ENCODE measurements at places on chromosomes 12 and 14. TPM values are rescaled to one million over a fixed set of nuclear protein-coding genes. Genes with fewer than 3 reads are reported as not detected.

DNA sequence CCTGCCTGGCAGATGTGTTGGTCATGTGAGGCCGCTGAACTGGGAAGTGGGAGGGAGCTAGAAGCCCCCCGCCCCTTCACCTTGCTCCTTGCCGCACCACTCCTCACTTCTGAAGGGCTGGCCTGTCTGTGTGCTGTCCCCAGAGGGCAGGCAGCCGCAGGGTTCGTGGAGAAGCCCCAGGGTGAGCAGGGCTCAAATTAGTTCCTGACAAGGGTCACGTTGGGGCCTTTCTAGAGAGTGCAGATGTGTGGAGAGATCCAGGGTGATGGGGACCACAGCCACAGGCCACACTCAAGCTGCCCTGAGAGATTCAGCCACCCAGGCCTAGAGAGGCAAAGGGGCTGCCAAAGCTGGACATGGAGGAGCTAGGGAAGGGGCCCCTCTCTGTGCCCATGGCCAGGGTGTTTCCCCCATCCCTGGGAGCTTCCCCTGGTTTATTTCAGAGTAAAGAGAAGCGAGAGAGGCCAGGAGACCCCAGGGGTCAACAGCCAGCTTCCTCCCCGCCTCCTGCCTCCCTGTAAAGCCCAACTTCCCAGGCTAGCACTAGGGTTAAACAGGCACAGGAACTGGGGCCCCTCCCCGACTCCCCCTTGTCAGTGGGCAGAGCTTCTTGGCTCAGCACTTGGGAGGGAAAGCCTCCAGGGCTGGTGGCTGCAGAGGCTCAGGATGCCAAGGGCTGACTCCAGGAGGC, 16.2 kb downstream of the SLC25A29 start:
- no peak for DNase-seq

DNA sequence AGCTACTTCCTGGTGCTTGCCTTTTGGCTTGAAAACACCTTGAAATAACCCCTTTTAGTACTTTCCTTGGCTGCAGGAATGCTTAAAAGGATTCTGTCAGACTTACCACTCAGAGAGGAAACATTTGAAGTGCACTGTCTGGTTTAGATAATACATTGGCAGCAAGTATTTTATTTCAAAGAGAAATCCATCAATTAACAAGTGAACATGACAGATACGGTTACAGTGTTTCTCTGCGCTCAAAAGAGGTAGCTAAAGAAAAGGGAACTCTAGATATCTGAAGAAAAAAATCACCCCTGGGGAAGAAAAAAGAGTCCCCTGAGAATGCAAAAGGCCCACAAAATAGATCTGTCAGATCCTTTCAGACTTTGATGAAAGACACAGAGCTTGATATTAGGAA, 421.9 kb downstream of the LRFN5 start:
- no peak for DNase-seq

DNA sequence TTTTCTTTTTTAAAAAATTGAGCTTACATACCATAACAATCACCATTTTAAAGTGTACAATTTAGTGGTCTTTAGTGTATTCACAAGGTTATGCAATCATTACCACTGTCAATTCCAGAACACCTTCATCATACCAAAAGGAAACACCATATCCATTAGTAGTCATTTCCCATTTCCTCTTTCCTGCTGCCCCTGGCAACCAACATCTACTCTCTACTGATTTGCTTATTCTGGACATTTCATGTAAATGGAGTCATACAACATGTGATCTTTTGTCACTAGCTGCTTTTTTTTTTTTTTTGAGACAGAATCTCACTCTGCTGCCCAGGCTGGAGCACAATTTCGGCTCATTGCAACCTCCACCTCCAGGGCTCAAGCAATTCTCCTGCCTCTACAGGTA, 66.8 kb upstream of the CFL2 start:
- peak; percentile 60 for DNase-seq

DNA sequence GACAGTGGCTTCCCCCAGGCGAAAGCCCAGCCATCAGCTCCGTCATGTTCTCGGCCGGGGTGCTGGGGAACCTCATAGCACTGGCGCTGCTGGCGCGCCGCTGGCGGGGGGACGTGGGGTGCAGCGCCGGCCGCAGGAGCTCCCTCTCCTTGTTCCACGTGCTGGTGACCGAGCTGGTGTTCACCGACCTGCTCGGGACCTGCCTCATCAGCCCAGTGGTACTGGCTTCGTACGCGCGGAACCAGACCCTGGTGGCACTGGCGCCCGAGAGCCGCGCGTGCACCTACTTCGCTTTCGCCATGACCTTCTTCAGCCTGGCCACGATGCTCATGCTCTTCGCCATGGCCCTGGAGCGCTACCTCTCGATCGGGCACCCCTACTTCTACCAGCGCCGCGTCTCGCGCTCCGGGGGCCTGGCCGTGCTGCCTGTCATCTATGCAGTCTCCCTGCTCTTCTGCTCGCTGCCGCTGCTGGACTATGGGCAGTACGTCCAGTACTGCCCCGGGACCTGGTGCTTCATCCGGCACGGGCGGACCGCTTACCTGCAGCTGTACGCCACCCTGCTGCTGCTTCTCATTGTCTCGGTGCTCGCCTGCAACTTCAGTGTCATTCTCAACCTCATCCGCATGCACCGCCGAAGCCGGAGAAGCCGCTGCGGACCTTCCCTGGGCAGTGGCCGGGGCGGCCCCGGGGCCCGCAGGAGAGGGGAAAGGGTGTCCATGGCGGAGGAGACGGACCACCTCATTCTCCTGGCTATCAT, 663 bp downstream of the PTGER2 start:
- DNase-seq: no peak

DNA sequence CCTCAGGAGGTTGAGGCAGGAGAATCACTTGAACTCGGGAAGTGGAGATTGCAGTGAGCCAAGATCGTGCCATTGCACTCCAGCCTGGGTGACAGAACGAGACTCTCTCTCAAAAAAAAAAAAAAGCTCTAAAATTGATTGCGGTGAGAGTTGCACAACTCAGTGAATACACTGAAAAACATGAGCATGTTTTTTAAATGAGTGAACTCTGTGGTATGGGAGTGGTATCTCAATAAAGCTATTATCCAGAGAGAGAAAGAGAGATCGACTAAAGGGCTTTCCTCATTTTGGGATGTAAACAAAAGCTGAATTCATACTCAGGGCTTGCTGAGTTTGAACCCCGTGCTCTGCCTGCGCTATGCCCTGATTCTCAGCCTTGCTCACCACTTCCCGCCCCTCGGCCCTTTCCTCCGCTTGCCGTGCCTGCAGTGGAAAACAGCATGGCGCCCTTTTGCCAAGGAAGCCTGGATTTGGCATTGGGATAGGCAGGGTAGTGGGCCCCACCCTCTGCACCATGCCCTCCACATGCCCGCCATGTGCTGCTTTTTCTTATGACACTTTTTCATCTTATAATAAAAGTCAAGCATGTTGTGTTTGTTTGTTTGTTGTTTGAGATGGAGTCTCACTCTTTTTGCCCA, 102.5 kb downstream of the LGMN start:
- no peak for DNase-seq

DNA sequence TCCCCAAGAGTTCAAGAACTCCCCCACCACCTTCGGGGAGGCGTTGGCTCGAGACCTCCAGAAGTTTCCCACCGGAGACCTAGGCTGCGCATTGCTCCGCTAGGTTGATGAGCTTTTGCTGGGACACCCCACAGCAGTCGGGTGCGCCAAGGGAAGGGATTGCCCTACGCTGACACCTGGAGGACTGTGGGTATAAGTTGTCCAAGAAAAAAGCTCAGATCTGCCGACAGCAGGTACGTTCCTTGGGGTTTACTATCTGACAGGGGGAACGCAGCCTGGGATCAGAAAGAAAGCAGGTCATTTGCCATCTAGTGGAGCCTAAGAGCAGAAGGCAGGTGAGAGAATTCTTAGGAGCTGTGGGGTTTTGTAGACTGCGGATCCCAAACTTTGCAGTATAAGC, 98.8 kb downstream of the FRMD6 start:
- DNase-seq: peak; percentile 3

DNA sequence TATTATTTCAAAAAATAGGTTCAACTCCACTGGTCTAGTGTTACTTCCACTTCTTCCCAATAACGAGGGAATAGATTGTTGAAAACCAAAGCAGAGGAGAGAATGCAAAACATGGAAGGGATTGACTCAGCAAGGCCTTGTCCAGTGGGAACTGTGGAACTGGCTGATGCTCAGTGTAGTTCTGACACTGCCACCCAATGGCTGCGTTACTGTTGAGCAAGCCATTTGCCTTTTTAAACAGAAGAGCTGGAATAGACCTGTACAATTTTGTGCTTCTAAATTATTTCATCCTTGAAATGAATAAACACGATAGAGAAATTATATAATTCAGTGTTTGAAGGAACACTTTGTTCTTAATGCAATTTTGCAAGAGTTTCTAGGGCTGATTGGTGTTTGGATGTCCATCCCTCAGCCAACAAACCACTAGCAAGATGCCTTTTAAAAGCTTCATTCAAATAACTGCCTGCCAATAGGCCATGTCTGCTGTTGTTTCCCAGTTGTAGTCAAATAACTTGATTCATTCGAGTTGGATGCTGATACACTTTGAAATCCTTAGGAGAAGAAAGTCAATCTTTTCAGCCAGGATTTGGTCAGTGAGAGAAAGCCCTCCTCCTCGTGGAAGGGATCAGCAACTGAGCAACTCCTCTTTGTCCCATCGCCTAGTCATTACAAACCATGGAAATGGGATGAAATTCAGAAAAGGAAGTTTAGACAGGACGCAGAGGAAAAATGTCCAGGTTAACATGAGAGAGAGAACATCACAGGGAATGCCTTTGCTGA, 7.3 kb upstream of the MGP start:
- DNase-seq: peak; percentile 27

DNA sequence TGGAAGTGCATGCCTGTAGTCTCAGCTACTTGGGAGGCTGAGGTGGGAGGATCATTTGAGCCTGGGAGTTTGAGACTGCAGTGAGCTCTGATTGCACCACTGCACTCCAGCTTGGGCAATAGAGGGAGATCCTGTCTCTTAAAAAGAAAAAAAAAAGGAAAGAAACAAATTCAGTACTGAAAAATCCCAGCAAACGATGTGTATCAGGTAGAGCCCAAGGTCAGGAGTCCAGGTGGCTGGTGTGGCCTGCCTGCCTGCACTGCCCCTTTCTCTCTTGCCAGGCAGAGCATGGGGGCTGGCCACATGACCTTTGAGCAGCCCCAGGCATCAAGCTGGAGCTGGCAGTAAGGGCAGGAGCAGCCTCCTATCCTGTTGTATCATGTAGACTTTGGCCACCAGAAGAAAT, 31.8 kb downstream of the ELK3 start:
- no peak for DNase-seq

GRCh38 chr12:95546491-95546813, 4.8 kb downstream of the USP44 start:
- DNase-seq: no peak

DNA sequence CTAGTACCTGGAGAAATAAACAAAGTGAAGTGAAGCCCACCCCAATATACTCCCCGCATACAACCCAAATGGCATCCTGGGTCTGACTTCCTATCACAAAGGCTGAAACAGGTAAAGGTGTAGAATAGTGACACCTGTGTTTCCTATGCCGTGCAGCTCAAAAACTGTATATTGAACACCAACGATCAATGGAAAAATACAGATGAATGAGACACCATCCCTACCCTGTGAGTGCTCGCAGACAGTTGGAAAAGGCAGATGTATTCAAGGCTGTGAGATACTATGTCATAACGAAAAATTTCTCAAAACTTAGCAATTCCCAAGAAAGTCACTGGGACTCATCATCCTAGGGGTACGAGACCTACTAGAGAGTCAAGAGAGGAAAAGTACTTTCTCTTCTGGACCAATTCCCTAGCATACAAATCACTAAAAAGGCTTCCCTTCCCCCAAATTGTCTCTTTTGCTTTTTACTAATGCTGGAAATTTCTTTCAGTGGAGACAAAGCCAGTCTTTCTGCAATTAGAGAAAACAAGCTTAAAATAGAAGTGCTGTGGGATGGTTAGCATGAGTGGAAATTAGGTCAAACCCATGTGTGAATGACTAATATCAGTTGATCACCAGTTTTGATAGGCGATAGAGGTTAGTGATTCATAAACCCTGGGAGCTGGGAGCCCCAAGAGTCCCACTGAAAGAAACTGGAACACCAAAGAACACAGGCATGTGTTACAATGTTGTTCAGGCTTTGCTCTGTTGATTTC, 249.7 kb downstream of the SPTSSA start:
- peak; percentile 78 for DNase-seq

- no peak for DNase-seq
These were observed 36.4 kb downstream of the FZD10 start for GRCh38 chr12:130198663-130199060.

DNA sequence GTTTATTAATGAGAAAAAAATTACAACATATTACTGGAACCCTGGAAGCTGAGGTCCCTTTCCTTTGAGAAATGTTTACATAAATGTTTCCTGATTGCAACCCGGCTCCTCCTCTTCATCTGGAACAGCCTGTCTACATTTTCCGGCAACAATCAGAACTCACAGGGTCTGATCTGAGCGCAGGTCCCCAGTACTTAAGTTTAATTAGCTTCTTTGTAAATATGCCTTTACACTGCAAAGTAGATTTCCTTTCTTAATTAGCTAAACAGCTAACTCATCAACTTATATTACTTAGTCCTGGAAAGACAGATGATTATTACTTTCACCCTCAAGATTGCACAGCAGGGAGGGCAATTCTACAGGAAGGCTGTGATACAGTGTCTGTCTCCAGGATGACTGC, 213.0 kb downstream of the MON2 start:
- DNase-seq: no peak

GRCh38 chr12:47586952-47587669, 118.7 kb downstream of the RPAP3 start:
- peak; percentile 29 for DNase-seq

GRCh38 chr12:97960741-97961608, 498.4 kb downstream of the RMST start:
- DNase-seq: peak; percentile 17

- DNase-seq: no peak
These were observed 9.9 kb downstream of the DHRS2 start for GRCh38 chr14:23645812-23646647.

GRCh38 chr12:78540606-78541336, 323.8 kb upstream of the SYT1 start:
- no peak for DNase-seq

GRCh38 chr14:56494167-56494566, 85.4 kb upstream of the TMEM260 start:
- no peak for DNase-seq

- DNase-seq: peak; percentile 35
These were observed 36.4 kb upstream of the STON2 start for GRCh38 chr14:81436296-81437138.

GRCh38 chr14:95614349-95614748, 71.9 kb upstream of the TCL1B start:
- no peak for DNase-seq

- DNase-seq: no peak
These were observed 29.2 kb downstream of the DYRK4 start for GRCh38 chr12:4591180-4591687.

GRCh38 chr12:1173781-1174617, 183.0 kb downstream of the ERC1 start:
- no peak for DNase-seq

GRCh38 chr12:85559536-85559935, 276.7 kb downstream of the RASSF9 start:
- DNase-seq: no peak

GRCh38 chr12:68455691-68456345, 123.7 kb upstream of the MDM1 start:
- DNase-seq: no peak

The PTPRO gene
- total RNA-seq: 0.69 TPM

The SLC38A4 gene
- under 0.01 TPM for total RNA-seq

The SYT1 gene
- 1.0 TPM for total RNA-seq

The APOF gene
- total RNA-seq: not detected

The NRXN3 gene
- 2.9 TPM for total RNA-seq

The ADAM21 gene
- total RNA-seq: 1.7 TPM

The TRHDE gene
- total RNA-seq: 17.5 TPM

The CPNE6 gene
- total RNA-seq: not detected

The FBXO21 gene
- 129 TPM for total RNA-seq

The DENND5B gene
- total RNA-seq: 9.2 TPM

The MYO1A gene
- not detected for total RNA-seq

Measured in renal cortical epithelial cell (primary cell).